ENCODE measurements at places on chromosomes 11 and 22.

- no peak for DNase-seq
Measured at GRCh38 chr11:13993096-13993765, 30.7 kb downstream of the SPON1 start.

GRCh38 chr11:73237471-73238290 lies 19.6 kb downstream of the P2RY2 start:
- DNase-seq: no peak

GRCh38 chr22:25197340-25197739 lies 2.3 kb upstream of the CRYBB3 start:
- DNase-seq: no peak

- DNase-seq: no peak
Measured at GRCh38 chr22:29145321-29146072, 60.2 kb upstream of the EMID1 start.

DNA sequence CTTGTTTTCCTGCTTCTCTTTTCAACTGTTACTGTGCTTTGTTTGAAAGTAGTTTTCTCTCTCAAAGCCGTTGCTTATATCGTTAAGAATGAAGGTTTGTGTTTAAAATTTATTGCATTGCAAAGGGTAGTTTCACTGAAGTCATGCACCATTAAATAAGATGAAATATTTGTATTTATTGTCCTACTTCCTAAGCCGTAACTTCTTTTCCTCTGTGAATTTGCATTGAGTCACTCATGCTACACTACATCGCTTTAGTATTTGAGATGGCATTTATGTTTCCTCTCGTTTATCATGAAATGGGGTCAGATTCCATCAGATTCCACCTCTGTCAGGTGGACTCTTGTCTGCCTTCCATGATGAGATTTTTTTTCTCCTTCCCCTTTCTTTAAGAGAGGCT lies 65.8 kb upstream of the RASSF10 start:
- no peak for DNase-seq

- no peak for DNase-seq
Measured at GRCh38 chr22:21951931-21952465, 650 bp downstream of the PPM1F start.

DNA sequence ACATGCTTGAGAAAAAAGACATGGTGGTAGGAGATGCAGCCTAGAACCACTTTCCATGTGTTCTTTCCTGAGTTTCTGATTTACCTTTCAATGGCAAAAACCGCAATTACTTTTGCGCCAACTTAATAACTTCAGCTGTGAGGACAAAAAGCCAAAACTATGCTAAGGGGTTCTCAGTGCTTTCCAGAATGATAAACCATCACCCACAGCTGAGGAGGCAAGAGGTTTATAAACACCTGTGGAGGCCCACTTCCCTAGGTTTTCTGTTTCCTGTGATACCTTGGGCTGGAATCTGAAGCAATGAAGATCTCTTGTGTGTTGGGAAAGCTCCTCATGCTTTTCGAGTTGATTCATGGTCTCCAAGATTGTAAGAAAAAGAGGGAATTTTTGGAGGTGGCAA lies at the start of gene OOSP4A:
OOSP4A (plus strand) TSS at position 301 of the 400 bp plus-strand sequence; CDS start at position 301, 0 bp downstream.
- no peak for DNase-seq

- no peak for DNase-seq
Measured at GRCh38 chr22:50271519-50271970, 1.4 kb upstream of the MAPK11 start.

DNA sequence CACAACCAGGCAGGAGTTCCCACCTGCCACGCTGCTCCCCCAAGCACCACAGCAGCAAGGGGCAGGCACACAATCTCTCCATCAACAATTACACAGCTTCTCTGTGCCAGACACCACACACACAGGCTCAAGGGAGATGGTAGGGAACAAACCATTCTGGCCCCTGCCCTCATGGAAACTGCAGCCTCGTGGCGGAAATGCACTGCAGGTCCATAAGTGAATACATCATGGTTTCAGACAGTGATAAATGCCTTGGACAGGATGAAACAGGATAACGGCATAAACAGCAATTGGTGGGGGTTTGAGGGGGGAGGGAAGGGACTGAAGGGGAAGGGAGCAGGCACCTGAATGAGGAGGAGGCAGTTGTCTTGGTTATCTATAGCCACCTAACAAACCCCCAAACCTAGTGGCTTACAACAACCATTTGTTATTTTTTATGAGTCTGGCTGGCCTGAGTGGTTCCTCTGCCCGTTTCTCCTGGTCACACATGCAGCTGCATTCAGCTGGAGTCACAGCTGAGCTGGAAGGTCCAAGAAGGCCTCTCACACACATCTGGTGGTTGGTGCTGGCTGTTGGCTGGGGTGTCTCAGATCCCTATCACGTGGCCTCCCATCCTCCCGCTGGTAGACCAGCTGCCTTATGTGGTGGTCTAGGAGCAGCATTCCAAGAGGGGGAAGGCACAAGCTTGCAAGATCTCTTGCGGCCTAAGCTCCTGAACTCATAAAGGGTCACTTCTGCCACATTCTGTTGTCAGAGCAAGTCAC lies 15.0 kb upstream of the YWHAH start:
- no peak for DNase-seq

DNA sequence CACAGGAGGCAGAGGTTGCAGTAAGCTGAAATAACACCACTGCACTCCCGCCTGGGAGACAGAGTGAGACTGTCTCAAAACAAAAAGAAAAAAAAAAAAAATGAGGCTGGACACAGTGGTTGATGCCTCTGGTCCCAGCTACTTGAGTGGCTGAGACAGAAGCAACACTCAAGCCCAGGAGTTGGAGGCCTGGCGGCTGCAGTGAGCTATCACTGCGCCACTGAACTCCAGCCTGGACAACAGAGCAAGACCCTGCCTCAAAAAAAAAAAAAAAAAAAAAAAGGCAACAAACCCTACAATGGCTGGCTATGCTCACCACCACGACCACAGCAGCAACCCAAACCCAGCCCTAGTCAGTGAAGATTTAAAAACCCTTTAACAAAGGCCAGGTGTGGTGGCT lies 8.2 kb downstream of the NAP1L4 start:
- DNase-seq: no peak
